Kidney epithelial cell (primary cell): ENCODE measurements at places on chromosomes 7 and 10.

GRCh38 chr7:131067220-131067619, 260.5 kb upstream of the MKLN1 start:
- DNase-seq = no peak

GRCh38 chr7:69020536-69020935, 577.7 kb upstream of the AUTS2 start:
- no peak for DNase-seq

DNA sequence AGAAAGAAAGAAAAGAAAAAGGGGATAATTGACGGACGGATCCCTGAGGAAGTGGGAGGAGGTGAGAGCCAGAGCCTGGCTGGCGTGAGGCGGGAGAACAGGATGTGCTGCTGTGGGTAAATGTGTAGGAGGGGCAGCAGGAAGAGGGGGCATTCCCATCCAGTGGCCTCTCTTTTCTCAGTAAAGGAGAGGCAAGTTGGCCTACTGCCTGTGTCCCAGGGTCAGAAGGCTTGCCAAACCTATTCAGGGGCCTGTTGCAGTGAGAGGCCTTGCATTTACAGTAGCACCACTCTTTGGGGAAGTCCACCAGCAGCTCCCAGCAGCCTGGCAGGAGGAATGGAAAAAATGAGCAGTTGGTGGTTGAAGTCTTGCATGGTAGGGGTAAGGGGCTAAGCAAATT, 26.6 kb upstream of the ASCC1 start:
- no peak for DNase-seq

DNA sequence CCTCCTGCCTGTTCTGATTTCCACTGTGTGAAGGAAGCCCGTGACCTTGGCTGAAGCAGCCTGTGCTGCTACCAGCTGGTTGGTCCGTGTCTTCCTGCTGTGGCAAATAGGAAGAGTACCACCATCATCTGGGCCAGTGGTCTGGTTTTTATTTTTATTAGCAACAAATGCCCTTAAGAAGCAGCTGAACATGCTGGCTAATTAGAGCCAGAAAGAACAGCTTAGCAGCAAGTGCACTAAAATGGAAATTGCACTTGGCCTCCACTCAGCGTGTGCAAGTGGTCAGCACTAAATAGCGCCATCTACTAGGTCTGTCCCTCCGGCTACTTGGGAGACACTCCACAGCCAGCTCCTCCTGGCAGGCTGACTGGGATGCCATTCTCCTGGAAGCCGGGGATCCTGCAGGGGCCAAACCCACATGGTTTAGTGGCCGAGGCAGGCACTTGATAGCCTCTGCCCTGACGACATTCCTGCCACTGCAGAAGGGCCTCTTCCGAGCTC, 690.3 kb upstream of the FOXK1 start:
- no peak for DNase-seq

DNA sequence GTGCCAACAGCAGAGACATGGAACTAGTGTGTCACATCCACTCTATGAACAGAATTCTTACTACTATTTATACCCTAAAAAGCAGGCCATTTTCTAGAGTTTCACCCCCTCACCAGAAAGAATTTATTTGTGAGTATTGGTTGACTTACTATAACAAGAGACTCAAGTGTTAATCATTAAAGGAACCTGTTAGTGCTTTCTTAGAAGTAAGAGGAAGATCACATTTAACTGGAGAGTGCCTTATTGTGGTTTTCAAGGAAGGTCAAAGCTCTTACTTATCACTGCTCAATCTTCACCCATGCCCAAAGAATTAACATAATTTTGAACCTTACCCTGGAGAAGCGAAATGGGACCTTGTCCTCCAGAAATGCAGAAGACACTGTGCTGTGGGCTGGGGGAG, 169.3 kb upstream of the PRSS1 start:
- no peak for DNase-seq
